ENCODE measurements at places on chromosomes 2 and 18.

- DNase-seq, result peak; percentile 64
- no peak overlapping the region for H3K27ac ChIP-seq
- peaks cover 12% of the 10 kb centered on the region for H3K4me1 ChIP-seq
- no peak overlapping the region for H3K4me3 ChIP-seq
Measured at GRCh38 chr2:44170311-44170717, 1.6 kb downstream of the PPM1B start.

DNA sequence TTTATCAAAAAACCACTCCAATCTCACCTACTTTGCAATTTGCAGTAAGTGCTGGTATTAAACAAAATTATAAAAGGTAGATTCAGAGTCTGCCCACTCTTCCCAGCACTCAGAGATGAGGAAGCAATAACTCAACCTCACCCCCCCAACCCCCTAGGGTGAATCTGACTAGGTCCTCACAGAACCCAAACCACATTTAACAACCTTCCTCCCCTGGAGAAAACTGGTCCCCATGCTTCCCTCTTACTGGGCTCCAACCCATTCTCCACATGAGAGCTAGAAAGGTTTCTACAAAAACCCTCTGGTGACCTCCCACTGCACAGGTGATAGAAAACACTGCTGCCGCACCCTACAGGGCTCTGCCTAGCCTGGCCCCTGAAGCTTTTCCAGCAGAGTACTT, 40.5 kb upstream of the BMP10 start:
- H3K4me3 ChIP-seq, result no peak overlapping the region
- peaks cover 12% of the 10 kb centered on the region for H3K4me1 ChIP-seq
- H3K36me3 ChIP-seq, result no peaks in the 10 kb centered on the region
- H3K27me3 ChIP-seq, result no peaks in the 10 kb centered on the region

GRCh38 chr2:233934524-233934923, 17.4 kb downstream of the TRPM8 start:
- DNase-seq, result no peak
- H3K4me1 ChIP-seq, result no peaks in the 10 kb centered on the region
- no peak overlapping the region for H3K4me3 ChIP-seq

GRCh38 chr18:42756214-42756613, 359.3 kb downstream of the RIT2 start:
- no peak for DNase-seq
- no peaks in the 10 kb centered on the region for H3K36me3 ChIP-seq
- no peak overlapping the region for H3K4me3 ChIP-seq
- no peaks in the 10 kb centered on the region for H3K4me1 ChIP-seq
- no peaks in the 10 kb centered on the region for H3K27me3 ChIP-seq

GRCh38 chr18:55407191-55407590, 180.8 kb downstream of the TCF4 start:
- H3K4me1 ChIP-seq, result no peaks in the 10 kb centered on the region
- no peak overlapping the region for H3K27ac ChIP-seq
- H3K36me3 ChIP-seq, result no peaks in the 10 kb centered on the region
- no peak for DNase-seq
- no peaks in the 10 kb centered on the region for H3K27me3 ChIP-seq

DNA sequence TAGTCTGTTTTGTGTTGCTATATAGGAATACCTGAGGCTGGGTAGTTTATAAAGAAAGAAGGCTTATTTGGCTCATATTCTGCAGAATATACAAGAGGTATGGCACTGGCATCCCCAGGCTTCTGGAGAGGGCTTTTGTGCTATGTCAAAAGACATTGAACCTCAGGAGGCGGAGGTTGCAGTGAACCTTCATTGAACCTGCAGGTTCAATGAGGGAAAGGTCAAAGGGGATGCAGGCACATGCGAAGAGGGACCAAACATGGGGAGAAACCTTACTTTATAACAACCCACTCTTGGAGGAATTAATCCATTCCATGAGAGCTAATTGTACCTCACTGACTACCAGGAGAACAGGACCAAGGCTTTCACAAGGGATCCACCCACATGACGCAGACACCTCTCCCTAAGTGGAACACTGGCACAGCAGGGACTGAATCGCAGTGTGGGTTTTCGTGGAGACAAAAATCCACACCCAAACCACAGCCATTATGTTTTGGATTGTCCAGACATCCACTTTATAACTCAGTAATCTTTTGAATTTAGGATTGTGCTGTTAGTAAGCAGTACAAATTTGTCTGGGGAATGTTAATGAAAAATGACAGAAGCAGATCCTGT, 4.1 kb upstream of the SERPINB8 start:
- H3K27me3 ChIP-seq, result no peaks in the 10 kb centered on the region
- no peak overlapping the region for H3K4me3 ChIP-seq

DNA sequence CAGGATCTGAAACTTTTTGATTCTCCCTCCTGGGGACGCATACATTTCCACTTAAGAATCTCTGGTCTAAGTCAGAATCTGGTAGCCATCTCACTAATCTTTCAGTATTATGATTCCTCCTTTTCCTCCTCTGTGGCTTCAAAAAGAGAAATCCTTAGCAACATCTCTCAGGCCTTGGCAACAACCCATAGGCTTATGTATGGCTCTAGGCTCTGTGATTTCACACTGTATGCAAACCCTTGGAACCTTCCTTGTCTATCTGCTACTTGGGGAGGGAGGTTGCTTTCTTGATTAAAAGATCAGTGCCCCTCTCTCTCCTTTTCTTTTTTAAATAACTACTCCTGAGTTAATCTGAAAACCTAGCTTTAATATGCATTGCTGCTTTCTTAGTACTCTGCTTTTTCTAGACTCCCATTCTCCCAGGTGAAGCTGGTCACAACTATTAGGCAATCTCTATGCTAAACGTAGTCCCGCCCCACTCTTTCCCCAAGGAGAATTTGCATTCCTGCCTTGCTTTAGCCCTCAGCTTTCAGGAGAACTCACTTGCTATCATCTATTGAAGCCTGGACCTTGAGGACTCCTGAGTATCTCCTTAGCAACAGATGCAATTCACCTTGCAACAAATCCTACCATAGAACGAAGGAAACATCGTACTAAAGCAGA, 72.2 kb upstream of the L3MBTL4 start:
- no peak overlapping the region for H3K4me3 ChIP-seq
- no peaks in the 10 kb centered on the region for H3K27me3 ChIP-seq
- H3K27ac ChIP-seq, result no peak overlapping the region
- no peaks in the 10 kb centered on the region for H3K36me3 ChIP-seq
- peaks cover 3% of the 10 kb centered on the region for H3K4me1 ChIP-seq

DNA sequence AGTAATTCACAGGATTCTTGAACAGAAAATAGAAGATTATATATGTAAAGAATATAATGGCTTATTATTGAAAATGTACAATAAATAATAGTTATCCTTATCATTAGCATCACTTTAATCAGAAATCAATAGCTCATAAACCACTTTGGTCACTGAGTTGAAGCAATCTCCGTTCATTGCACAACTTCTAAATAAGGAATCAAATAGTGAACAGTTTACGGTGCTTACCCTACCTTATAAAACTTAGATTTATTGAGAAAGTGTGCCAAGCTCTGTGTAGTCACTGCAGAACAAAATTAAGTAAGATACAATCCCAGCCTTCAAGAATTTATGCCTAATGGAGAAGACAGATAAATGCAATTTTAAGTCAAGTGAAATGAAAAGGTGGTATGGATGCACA, 6.7 kb downstream of the VSNL1 start:
- H3K27ac ChIP-seq, result no peak overlapping the region
- no peaks in the 10 kb centered on the region for H3K36me3 ChIP-seq
- H3K4me1 ChIP-seq, result peaks cover 3% of the 10 kb centered on the region
- peaks cover 16% of the 10 kb centered on the region for H3K27me3 ChIP-seq

- H3K27me3 ChIP-seq, result no peaks in the 10 kb centered on the region
- peaks cover 19% of the 10 kb centered on the region for H3K36me3 ChIP-seq
- no peak for DNase-seq
- no peak overlapping the region for H3K27ac ChIP-seq
- no peaks in the 10 kb centered on the region for H3K4me1 ChIP-seq
Measured at GRCh38 chr2:101884423-101884822, 107.3 kb upstream of the IL1R2 start.

- H3K4me1 ChIP-seq, result peaks cover 6% of the 10 kb centered on the region
- peak within 1 kb of the TSS; percentile 90 for H3K4me3 ChIP-seq
- H3K27ac ChIP-seq, result peak within 1 kb of the TSS; percentile 87
- peaks cover 26% of the 10 kb centered on the region for H3K36me3 ChIP-seq
- DNase-seq, result peak; percentile 93
Measured at GRCh38 chr2:71130152-71130904, at the start of the genes MCEE and MPHOSPH10. Gene MCEE, minus strand, starts transcription at chr2:71130229. Its CDS starts 10 bp downstream, at chr2:71130219. Gene MPHOSPH10, plus strand, starts transcription at chr2:71130634. Its CDS starts 32 bp downstream, at chr2:71130666.

GRCh38 chr2:241814643-241815476, 5.9 kb downstream of the NEU4 start:
- H3K36me3 ChIP-seq, result no peaks in the 10 kb centered on the region
- H3K4me1 ChIP-seq, result no peaks in the 10 kb centered on the region
- H3K4me3 ChIP-seq, result peak overlapping the region; percentile 20
- DNase-seq, result no peak
- H3K27ac ChIP-seq, result no peak overlapping the region

GRCh38 chr18:56146565-56146964, 491.8 kb downstream of the TXNL1 start:
- no peaks in the 10 kb centered on the region for H3K27me3 ChIP-seq
- no peak for DNase-seq
- peaks cover 2% of the 10 kb centered on the region for H3K4me1 ChIP-seq
- no peaks in the 10 kb centered on the region for H3K36me3 ChIP-seq

GRCh38 chr2:8098476-8099266, 583.2 kb upstream of the ID2 start:
- H3K36me3 ChIP-seq, result no peaks in the 10 kb centered on the region
- no peaks in the 10 kb centered on the region for H3K27me3 ChIP-seq
- peaks cover 2% of the 10 kb centered on the region for H3K4me1 ChIP-seq
- H3K4me3 ChIP-seq, result no peak overlapping the region
- H3K27ac ChIP-seq, result no peak overlapping the region

GRCh38 chr2:70085711-70086277, 1.5 kb upstream of the PCBP1 start:
- H3K4me3 ChIP-seq, result peak overlapping the region; percentile 63
- H3K27ac ChIP-seq, result peak overlapping the region; percentile 100
- peaks cover 18% of the 10 kb centered on the region for H3K4me1 ChIP-seq
- H3K36me3 ChIP-seq, result peaks cover 23% of the 10 kb centered on the region

DNA sequence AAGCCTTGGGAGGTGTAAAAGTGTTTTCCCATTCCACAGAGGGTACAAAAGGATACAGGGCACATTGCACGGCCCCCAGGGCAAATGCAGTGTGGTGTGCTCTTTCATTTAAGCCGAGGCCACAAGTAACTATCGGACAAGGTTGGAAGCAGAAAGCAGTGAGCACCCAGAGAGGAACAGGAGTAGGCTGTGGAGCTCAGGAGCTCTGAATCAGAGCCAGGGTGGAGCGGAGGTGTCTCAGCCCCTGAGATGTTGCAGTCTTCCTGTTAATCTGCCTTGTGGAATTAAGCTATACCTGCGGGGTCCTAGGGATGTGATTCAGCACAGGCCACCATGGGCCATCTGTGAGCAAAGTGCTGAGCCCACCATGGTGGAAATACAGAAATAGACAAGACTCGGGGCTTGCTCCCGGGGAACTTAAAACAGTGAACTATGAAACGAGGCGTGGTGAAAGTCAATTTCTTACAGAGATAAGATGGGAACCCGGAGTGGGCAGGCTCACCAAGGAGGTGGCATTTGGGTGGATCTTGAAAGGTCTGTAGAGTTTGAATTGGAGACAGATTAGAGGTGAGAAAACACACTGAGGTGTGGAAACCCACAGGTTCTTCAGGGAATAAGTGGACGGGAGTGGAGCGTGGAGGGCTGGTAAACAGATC, 44.0 kb downstream of the ASAP2 start:
- peaks cover 29% of the 10 kb centered on the region for H3K4me1 ChIP-seq
- no peak overlapping the region for H3K4me3 ChIP-seq
- no peak for DNase-seq
- H3K27me3 ChIP-seq, result no peaks in the 10 kb centered on the region
- peak overlapping the region; percentile 78 for H3K27ac ChIP-seq

DNA sequence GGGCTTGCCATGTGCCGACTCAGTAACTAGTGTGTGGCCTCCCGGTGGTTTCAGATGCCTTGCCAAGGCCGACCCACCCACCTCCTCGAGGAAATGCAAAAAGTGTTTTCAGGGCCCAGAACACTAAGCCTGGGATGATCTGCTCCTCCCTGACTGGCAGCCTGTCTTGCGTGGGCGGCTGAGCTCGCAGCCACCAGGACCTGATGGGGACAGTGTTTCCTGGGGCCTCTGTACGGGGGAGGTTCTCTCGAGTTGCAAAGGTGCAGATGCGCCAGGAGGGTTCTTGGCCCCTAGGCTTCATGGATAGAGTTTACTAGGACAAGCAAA, 85.2 kb downstream of the GLI2 start:
- no peaks in the 10 kb centered on the region for H3K27me3 ChIP-seq
- H3K27ac ChIP-seq, result peak overlapping the region; percentile 38
- H3K4me3 ChIP-seq, result peak overlapping the region; percentile 64
- H3K4me1 ChIP-seq, result peaks cover 40% of the 10 kb centered on the region
- H3K36me3 ChIP-seq, result peaks cover 13% of the 10 kb centered on the region

DNA sequence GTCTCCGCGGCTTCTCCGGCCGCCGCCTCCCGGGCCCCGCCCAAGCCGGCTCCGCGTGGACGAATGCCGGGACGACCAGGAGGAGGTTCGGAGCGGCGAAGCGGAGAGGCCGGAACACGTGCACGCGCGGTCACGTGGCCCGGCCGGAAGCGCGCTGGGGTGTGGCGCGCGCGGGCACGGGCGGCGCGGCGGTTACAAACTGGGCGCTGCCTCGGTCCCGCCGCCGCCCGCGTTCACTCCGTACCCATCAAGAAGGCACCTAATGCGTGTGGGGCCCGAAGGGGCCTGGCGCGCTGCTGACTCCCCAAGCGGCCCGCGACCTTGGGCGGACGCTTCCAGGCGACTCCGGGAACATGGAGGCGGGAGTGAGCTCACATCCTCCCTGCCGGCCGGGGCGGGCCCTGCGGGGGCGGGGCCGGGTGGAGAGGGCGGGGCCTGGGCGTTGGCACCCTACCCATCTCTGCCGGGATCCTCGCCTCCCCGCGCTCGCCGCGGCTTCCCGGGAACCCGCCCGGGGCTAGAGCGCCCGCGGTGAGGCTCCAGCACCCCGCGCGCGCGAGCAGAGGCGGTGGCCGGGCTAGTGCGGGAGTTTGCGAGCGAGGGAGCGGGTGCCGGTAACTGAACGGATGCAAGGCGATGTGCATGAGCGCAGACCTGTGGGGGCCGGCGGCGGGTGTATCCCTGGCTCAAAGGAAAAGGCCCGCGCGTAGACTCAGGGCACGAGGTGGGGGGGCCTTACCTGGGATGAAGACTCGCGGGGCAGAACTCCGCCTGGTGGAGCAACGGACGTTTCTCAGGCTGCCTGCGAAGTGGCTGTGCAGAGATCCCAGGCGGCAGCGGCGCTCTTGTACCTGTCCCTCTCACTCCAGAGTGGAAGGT, at the start of gene TMEM185B:
Gene TMEM185B, minus strand, starts transcription at position 367 of the 879 bp plus-strand sequence. CDS start 424 bp downstream, outside the sequence.
- H3K36me3 ChIP-seq, result peaks cover 20% of the 10 kb centered on the region
- peak within 1 kb of the TSS; percentile 71 for H3K4me3 ChIP-seq
- H3K27me3 ChIP-seq, result peaks cover 14% of the 10 kb centered on the region

Measured in mesenchymal stem cell (in vitro differentiated cells and primary cell).